ENCODE measurements at places on chromosomes 2 and 18. TPM values are rescaled to one million over a fixed set of nuclear protein-coding genes. Genes with fewer than 3 reads are reported as not detected.

Gene ASB18
- polyA plus RNA-seq: not detected

Gene PNO1
- polyA plus RNA-seq: 33.2 TPM

Gene CFAP53
- polyA plus RNA-seq: not detected

Gene FANCL
- 10.3 TPM for polyA plus RNA-seq

Gene REL
- polyA plus RNA-seq: 125 TPM

Gene ZSWIM2
- not detected for polyA plus RNA-seq

Gene ZEB2
- 88.4 TPM for polyA plus RNA-seq

Gene EML4
- 45.6 TPM for polyA plus RNA-seq

Gene SERPINB11
- polyA plus RNA-seq: not detected

Gene ABCG5
- polyA plus RNA-seq: not detected

Gene RAPH1
- not detected for polyA plus RNA-seq

Gene POTEI
- polyA plus RNA-seq: not detected

Gene IFT172
- 3.8 TPM for polyA plus RNA-seq

Gene CTDP1
- 6.6 TPM for polyA plus RNA-seq

Gene LOXHD1
- not detected for polyA plus RNA-seq

Gene TEKT4
- polyA plus RNA-seq: not detected

Gene GAL3ST2
- polyA plus RNA-seq: not detected

Gene KLHL41
- not detected for polyA plus RNA-seq

Gene RGPD6
- 4.7 TPM for polyA plus RNA-seq

Gene GALNT3
- 5.1 TPM for polyA plus RNA-seq

Gene DNAH6
- polyA plus RNA-seq: not detected

Gene STPG4
- not detected for polyA plus RNA-seq

Gene IL36RN
- not detected for polyA plus RNA-seq

Gene FAM98A
- polyA plus RNA-seq: 8.4 TPM

Gene IRS1
- polyA plus RNA-seq: 0.82 TPM

Gene KIF5C
- polyA plus RNA-seq: 0.31 TPM

Gene XIRP2
- polyA plus RNA-seq: 0.25 TPM

Gene PPP4R3B
- polyA plus RNA-seq: 73.6 TPM

Gene UGT1A8
- not detected for polyA plus RNA-seq

Gene RUFY4
- not detected for polyA plus RNA-seq

Gene AMMECR1L
- polyA plus RNA-seq: 9.9 TPM

Gene SLC9A4
- polyA plus RNA-seq: not detected

Gene THAP4
- 23.8 TPM for polyA plus RNA-seq

Gene DOK6
- not detected for polyA plus RNA-seq

Gene NDC80
- polyA plus RNA-seq: 1.7 TPM

Gene PMS1
- polyA plus RNA-seq: 25.5 TPM

Gene PHLPP1
- polyA plus RNA-seq: 1.1 TPM

Gene CNGA3
- polyA plus RNA-seq: not detected

Gene RAB6C
- not detected for polyA plus RNA-seq

Gene CNDP1
- polyA plus RNA-seq: not detected

Gene REG1B
- polyA plus RNA-seq: not detected

Gene SCN3A
- 9.4 TPM for polyA plus RNA-seq

Gene SERPINB4
- not detected for polyA plus RNA-seq

Gene PRKAG3
- polyA plus RNA-seq: not detected

Gene IL36G
- polyA plus RNA-seq: not detected

Gene NR4A2
- polyA plus RNA-seq: 61.0 TPM

Gene PEX13
- 8.5 TPM for polyA plus RNA-seq

Gene FTCDNL1
- polyA plus RNA-seq: 0.84 TPM

Gene CROCC2
- polyA plus RNA-seq: not detected

Gene ALKAL2
- not detected for polyA plus RNA-seq

Gene GPR55
- 0.12 TPM for polyA plus RNA-seq

Gene C2orf78
- not detected for polyA plus RNA-seq

Gene SULT1C3
- polyA plus RNA-seq: not detected

Gene UBR3
- polyA plus RNA-seq: 6.1 TPM

Gene LYPD6
- polyA plus RNA-seq: not detected

Gene SPHKAP
- not detected for polyA plus RNA-seq

Gene SNTG2
- 1.8 TPM for polyA plus RNA-seq

Gene SEMA4C
- polyA plus RNA-seq: not detected

Gene SOCS6
- 1.1 TPM for polyA plus RNA-seq

Gene POTEJ
- not detected for polyA plus RNA-seq
